ENCODE measurements at places on chromosomes 11 and 22.

DNA sequence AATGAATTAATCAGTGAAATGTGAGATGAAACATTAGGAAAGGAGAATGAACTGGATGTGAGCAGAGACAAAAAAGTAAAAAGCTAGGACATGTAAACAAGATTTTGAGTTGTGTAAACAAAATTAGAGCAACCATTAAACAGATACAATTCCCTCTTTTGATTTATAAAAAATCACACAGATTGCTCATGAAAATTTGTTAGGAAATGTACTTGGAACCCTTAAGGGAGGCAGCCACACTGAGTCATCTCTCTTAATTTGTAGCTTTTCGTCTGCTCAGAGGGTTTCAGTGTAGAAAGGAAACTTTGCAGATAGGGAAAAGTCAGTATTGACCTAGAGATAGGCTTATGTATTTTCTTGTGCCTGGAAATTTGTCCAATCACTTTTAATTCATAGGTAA is 49.6 kb upstream of the ME3 start:
- DNase-seq, result no peak

- no peak for DNase-seq
Observed at GRCh38 chr11:14742849-14743559, 99.4 kb downstream of the PDE3B start.

GRCh38 chr11:88384004-88384668 is 46.6 kb upstream of the CTSC start:
- DNase-seq, result no peak

GRCh38 chr22:28440592-28441390 is 238.8 kb downstream of the TTC28 start:
- no peak for DNase-seq

GRCh38 chr22:37334859-37335805 is 52.8 kb downstream of the CYTH4 start:
- DNase-seq, result no peak
